ENCODE measurements at places on chromosomes 16 and 17.

GRCh38 chr17:58311429-58311894, 17.1 kb downstream of the TSPOAP1 start:
- no peak for DNase-seq

GRCh38 chr16:86498671-86499439, 11.5 kb upstream of the FOXF1 start:
- no peak for DNase-seq

DNA sequence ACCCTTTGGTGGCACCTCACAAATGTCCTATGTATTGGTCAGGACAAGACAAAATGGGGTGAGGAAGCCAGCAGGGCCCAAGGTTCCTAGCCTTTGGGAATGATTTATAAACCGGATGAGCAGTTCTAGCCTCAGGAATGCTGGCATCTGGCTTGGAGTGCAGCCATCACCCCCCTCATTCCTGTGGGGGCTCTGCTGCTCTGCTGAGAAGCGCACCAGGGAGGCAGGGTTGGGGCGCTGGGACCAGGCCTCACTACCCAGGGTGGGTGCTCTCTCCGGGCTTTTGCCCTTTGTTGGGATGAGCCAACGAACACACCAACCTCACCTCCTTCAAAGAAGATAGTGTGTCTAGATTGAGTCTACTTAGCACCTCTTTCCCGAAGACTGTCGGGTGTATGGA, 39.2 kb downstream of the TMEM11 start:
- no peak for DNase-seq

GRCh38 chr16:77171745-77172635, 19.0 kb upstream of the MON1B start:
- DNase-seq: peak; percentile 82

DNA sequence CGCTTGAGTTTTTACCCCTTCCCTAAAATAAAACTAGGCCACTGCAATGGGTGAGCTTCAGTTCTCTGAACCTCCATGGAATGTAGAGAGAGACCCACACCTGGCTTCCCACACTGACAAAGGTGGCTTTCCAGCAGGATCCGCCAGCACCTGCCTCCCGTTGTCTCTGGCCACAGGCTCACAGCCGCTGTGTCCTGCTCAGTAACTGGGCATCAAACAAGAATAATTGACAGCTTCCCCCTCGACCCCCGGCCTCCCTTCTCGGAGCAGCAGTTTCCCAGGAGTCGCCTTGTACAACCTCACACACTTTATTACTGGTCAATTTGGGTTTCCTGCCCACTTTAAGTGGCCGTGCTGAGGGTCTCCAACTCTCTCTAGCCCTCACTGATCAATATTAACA, 586.1 kb upstream of the PSMD7 start:
- DNase-seq: no peak

GRCh38 chr16:25608002-25608401, 83.8 kb upstream of the HS3ST4 start:
- no peak for DNase-seq

- DNase-seq: peak; percentile 74
Observed at GRCh38 chr17:35749560-35750412, 3.3 kb downstream of the GAS2L2 start.

- DNase-seq: no peak
Observed at GRCh38 chr17:35295686-35296085, 52.8 kb downstream of the SLFN5 start.

DNA sequence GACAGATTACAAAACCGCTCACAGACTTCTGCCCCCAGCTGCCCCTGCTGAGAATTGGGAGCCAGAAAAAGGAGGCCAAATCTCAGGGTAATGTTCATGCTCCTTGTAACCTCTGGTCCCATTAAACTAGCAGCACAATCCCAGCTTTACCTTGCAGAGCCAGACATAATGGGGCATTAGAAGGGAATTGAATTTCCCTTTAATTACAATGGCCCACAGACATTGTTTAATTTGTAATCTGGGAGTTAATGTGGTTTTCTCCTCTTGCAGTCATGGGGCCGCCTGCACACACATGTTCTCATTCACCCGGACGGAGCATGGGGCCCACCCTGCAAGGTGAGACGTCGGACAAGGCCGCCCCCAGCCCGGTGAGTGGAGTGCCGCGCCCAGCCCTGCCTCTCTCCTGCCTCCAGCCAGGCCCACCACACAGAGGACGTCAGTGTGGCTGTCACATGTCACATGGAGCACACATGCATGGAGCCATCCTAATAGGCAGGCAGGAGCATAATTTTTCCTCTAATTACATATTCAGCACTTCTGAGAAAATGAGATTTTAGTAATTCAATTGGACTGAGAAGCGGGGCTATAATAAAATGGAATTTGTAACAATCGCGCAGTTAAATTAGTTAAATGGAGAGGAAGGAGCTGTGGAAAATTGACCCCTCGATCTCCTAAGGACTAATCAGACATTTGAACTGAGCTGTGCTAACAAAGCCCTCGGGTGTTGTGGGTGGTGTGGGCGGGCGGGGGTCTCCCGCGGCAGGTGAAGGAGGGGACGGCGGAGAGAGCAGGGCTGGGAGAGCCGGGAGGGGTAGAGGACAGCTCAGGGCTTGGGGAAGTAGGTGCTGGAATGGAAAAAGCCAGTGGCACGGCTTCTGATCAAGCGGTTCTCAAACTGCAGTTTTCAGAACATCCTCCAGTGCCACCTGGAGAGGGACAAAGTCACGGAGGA, 87.7 kb downstream of the ENGASE start:
- no peak for DNase-seq

GRCh38 chr17:27481327-27481726, 25.1 kb downstream of the KSR1 start:
- DNase-seq: peak; percentile 69

DNA sequence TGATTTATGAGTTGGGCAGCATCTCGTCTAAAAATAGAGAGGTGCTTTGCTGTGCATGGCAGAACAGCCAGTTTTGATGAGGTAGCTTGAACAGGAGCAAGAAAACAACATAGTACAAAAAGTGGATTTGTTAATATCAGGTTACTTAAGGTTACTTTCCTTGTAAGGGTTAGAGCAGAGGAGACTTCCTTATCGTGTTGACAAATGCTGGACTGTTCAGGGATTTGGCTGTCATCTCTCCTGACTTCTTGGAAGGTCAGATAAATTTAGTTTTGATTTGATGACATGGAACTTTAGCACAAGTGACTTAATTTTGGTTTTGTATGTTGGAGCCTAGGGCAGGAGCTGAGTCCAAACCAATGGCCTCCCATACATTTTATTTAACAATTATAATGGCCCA, 163.9 kb upstream of the ELAC2 start:
- DNase-seq: no peak

- peak; percentile 16 for DNase-seq
Observed at GRCh38 chr17:79183293-79184158, 108.9 kb downstream of the ENGASE start.

DNA sequence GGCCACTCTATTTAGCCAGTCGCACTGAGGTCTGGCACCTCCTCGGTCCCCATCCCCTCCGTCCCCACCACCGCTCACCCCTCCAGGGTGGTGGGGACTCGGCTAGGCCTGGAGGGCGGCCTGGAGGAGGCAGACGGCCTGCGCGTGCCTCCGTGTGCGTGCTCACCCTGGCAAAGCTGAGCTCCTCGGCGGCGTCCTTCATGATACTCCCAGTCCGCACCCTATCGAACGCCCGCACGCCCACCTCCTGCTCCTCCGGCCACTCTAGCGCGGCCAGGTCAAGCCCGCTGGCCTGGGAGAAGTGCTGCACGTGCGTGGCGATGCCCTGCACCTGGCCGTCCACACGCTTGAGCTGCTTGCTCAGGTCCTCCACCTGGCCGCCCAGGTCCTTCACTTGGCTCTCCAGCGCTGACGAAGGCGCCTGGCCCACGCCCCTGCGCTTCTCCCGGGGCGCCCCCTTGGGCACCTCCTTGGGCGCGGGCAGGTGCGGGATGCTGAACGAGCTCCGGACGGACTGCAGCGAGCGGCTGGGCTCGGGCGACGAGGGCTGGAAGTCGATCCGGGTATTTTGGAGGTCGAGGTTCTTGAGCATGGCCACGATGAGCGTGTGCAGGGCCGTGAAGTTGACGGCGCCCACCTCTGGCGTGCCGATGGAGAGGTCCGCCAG, 644 bp downstream of the QRICH2 start:
- DNase-seq: no peak

DNA sequence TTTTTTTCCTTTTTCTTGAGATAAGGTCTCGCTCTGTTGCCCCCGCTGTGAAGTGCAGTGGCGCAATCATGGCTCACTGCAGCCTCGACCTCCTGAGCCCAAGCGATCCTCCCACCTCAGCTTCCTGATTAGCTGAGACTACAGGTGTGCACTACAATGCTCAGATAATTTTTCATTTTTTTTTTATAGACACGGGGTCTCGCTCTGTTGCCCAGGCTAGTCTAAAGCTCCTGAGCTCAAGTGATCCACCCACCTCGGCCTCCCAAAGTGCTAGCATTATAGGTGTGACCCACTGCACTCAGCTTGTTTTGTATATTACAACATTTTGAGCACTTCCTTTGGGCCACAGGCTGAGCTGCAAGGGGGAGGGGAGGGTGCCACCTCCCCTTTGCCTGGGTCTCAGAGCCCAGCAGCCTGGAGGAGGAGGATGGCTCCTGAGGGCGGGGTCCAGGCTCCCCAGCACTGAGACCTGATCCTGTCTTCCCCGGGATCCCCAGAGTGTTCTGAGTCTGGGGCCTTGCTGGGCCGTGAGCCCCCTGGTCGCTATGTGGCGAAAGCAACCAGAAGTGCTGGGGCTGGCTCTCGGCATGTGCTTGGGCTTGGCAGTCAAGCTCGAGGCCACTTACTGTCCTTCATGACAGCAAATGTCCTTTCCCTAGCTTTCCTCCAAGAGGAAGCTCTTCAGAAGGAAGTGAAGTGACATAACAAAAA, 8.1 kb downstream of the DEF8 start:
- no peak for DNase-seq

DNA sequence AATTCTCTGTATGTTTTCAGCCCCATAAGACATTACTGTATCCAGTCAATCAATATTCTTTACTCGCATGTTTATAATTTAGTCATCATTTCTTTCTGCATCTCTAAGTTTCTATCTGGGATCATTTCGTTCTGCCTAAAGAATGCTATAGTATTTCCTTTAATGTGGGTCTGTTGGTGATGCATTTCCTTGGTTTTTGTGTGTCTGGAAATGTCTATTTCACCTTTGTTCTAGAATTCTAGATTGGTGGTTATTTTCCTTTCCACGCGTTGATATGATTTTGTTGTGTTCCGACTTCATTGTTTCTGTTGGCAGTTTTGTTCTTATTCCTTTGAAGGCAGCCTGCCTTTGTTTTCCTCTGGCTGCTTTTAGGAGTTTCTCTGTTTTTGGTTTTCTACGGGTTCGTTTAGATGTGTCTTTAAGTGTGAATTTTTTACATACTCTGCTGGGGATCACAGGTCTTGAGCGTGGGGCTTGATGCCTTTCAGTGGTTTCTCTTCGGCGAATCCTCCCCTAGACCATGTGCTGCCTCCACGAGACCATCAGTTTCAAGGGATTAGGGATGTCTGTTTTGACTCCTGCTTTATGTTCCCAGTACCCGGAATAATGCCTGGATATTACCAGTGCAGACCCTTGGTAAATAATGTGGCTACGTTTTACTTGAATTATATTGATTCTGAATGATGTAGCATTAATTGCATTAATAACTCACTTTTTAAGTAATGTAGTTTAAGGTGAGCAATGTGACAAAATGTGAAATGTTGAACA, 23.5 kb downstream of the POLR3E start:
- DNase-seq: no peak

- DNase-seq: no peak
Observed at GRCh38 chr17:36195434-36196130, 976 bp downstream of the CCL3L1 start.

GRCh38 chr16:3266873-3267537, 10.6 kb upstream of the MEFV start:
- peak; percentile 77 for DNase-seq

GRCh38 chr16:54703339-54703738, 227.3 kb upstream of the IRX5 start:
- DNase-seq: no peak

GRCh38 chr17:82883419-82884031, 43.7 kb upstream of the ZNF750 start:
- DNase-seq: peak; percentile 21

DNA sequence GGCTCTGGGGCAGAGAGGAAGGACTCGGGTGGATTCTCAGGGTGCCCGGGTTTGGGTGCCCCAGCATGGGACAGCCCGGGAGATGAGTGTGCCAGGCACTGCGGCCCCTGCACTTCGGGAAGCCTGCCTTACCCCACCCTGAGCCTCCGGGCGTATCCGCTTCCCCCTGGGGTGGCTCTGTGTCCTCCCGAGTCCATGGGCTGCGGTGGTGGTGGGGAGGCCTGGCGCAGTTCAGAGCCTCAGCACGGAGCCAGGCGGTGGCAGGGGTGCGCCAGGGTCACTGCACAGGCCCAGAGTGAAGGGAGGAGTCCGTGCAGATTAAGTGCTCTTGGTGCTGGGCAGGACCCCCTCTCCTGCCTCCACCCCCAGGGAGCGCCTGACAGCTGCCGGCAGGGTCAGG, 20.7 kb downstream of the MYBBP1A start:
- DNase-seq: no peak

GRCh38 chr16:347203-347602, 5.3 kb downstream of the AXIN1 start:
- no peak for DNase-seq

- DNase-seq: peak; percentile 68
Observed at GRCh38 chr17:56297184-56297583, 143.9 kb downstream of the ANKFN1 start.

DNA sequence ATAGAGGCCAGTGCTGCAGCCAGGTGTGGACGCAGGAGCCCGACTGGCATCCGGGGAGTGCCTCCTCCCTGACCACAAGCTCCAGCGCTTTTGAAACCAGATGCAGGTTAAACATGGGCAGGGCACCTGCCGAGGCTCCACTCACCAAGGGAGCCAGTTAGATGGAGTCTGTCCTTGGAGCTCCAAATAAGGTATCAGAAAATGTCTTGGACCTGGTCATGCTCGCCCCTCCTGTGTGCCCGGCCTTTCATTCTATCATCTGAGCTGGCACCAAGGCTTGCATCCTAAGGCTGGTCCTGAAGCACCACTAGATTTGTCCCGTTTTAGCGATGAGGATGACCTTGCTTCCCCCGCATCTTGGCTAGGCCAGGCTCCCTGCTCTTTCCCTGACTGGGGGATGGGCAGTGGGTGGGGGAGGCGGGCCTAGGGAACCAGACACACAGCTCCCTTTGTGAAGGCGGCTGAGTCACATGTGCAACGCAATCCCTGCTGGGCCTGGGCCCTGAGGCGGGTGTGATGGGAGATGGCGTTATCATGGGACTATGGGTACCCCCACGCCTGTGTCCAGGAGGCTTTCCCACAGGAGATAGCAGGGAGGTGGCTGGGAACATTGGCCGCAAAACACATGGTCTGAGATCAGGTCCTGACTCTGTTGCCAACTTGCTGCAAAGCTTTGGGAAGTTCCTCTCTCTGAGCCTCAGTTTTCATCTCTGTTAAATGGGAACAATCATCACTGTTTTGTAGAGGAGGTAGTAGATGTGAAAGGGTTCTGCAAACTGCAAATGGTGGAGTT, 5.0 kb upstream of the ADGRG1 start:
- no peak for DNase-seq

- DNase-seq: no peak
Observed at GRCh38 chr17:36919407-36919968, 17.8 kb upstream of the LHX1 start.

GRCh38 chr16:60727851-60728250, 1308.4 kb downstream of the CDH8 start:
- DNase-seq: no peak

GRCh38 chr17:50182783-50183420, 17.1 kb downstream of the SGCA start:
- no peak for DNase-seq
